ENCODE measurements at places on chromosomes 7 and 10.

- no peak for DNase-seq
Measured at GRCh38 chr7:84105586-84105985, 89.0 kb downstream of the SEMA3A start.

GRCh38 chr7:44678471-44679179 lies 70.0 kb upstream of the ZMIZ2 start:
- DNase-seq = peak; percentile 28

GRCh38 chr10:34075254-34075926 lies 739.7 kb downstream of the PARD3 start:
- DNase-seq = no peak

GRCh38 chr7:157579425-157579824 lies 242.6 kb downstream of the DNAJB6 start:
- DNase-seq = no peak

- no peak for DNase-seq
Measured at GRCh38 chr10:80163741-80164341, 31.3 kb downstream of the PLAC9 start.

DNA sequence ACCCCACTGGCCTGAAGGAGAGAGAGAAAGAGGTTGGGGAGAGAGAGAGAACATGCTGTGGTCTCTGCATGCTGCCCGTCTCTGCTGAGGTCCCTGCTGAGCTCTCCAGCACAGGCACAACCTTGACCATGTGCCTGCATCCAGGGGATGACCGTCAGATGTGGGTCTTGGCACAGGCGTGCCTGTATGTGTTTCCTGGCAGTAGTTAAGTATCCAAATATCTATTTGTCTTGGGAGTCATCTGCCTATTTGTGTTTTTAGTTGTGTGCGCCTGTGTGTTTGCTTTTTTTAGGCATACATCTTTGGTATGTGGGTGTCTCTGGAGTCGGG lies 1.9 kb upstream of the UNC5B start:
- DNase-seq = no peak

DNA sequence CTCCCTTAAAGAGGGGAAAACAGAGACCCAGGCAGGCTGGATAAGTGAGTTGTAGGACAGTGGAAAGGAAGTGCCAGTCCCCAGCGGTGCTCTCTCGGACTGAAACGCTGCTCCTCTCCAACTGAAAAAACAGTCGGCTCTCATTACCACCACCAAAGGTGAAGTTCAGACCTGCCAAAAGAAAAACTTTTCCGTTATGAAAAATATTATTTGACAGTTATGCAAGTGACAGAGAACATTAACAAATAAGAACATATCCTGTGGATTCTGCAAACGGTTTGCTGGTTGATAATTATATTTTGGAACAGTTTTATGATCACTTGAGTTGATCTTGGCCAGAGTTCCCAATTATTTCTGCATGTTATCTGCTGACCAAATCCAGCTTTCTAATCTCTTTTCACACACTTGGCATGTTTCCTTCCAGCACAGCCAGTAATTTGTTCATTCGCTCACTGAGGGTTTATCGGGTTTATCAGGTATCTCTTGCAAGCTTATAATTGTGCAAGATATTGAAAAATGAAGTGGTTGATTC lies 82.6 kb downstream of the PTPRE start:
- DNase-seq = no peak

- DNase-seq = no peak
Measured at GRCh38 chr7:75066521-75066920, 7.1 kb downstream of the RCC1L start.

DNA sequence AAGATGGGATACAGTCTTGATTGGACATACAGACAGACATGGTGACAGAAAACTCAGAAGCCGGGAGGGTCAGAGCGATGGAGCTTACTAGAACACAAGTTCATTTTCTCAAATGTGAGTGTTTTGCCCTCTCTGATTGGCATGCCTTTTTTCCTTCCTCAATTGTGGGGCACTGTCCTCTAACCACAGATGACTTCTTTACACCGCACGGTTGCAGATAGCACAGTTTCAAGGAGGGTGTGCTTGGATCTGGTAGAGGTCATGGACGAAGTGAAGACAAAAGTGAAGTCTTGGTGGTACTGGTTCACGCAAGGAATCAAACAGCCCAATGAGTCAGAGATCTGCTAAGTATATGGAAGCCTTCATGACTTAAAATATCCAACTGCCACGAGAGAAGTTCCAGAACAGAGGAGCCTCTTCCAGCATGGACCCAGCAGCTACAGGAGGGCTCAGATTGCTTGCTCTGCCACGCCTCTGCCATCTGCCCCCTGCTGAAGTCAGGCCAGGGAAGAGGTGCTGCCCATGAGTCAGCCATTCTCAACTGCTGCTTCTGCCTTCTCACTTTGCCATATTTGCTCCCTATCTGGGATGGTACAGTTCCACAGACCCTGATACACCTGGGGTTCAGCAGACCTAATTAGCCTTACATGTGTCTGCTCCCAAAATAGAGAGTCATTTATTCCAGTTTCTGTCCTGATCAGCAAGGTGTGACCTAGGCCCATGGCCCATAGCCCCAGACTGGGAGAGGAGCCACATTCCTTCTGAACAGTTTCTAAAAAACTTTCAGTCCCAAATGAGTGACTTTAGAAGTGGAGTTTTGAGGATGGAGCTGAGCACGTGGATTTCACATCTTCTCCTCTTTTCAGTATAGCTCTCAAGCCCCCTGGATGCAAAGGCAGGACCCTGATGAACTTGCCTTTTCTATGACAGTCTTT lies 413.8 kb downstream of the KCNMA1 start:
- peak; percentile 13 for DNase-seq

- DNase-seq = no peak
Measured at GRCh38 chr7:105894131-105894530, 17.7 kb upstream of the ATXN7L1 start.

- DNase-seq = peak; percentile 6
Measured at GRCh38 chr7:137801003-137801402, 45.8 kb downstream of the DGKI start.

DNA sequence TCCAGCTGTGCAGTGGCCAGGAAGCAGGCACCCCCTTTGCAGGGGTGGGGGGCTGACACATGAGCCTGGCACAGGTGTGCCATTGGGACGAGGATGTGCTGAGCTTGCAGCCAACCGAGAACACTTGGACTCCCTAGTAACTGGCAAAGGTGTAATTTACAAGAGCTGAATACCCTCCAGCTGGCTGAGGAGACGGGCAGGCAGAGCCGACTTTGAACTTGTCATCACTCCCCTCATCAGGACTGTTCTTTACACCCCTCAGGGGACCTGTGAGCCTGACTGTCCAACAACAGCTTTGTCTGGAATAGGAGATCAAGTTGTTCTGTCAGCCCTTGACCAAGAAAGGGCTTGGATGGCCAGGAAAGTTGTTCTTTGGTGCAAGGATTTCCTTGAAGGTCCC lies 61.2 kb downstream of the CDH23 start:
- no peak for DNase-seq

GRCh38 chr10:71432956-71433767 lies 36.4 kb downstream of the CDH23 start:
- no peak for DNase-seq

DNA sequence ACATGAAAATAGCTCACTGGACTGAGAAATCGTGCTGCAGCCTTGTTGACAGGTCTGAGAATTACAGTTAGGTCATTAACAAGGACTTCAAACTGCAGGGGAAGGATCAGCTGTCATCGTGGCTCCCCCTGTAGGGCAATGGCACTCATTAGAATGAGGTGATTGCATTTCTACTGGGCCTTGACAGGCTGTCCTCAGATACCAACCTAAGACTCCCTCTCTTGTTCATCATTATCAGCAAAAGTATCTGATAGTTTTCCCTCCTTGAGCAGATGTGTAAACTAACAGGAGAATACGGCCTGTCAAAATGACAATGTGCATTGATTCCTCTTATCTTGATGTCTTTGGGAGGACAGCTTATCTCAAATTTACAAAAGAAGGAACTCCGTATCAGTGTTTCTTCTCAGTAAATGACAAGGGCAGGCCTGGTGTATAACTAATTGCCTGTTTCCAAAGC lies 648.5 kb upstream of the LRRN3 start:
- DNase-seq = no peak

DNA sequence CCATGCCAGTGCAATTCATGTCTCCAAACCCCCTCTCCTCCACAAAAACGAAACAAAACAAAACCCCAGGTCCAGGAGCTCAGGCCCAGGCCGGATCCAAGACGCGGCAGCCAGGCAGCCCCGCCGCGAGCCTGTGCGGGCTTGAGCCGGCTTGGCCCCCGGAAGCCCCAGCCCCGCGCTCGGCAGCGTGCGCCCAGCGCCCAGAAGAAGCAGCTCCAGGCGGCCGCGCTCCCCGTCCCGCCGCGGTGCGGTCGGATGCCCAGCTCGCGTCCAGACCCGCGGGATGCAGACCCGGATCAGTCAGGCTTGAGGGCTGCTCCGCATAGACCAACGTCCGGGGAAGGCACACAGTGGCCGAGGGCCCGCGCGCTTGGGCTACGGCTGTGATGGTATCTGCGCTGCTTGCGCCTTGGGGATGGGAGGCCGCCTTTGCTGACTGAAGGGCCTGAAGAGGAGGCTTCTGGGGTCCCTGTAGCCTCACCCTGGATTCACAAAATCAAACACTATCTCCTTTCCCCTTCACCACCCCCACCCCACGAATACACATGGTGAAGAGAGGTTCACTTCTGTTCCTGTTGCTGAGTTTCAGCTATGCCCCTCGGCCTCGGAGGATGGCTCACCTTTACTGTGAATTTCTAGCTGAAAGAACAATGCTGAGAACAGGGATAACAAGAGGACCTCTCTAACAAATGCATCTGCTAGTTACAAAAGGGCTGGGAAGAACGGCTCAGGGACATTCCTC lies 79.9 kb upstream of the EN2 start:
- peak; percentile 29 for DNase-seq

- DNase-seq = no peak
Measured at GRCh38 chr10:28873540-28873939, 196.2 kb downstream of the BAMBI start.

- peak; percentile 42 for DNase-seq
Measured at GRCh38 chr10:112137154-112137987, 46.2 kb downstream of the GPAM start.

GRCh38 chr10:818010-818409 lies 113.5 kb downstream of the LARP4B start:
- no peak for DNase-seq

GRCh38 chr10:15738270-15738925 lies 18.7 kb upstream of the ITGA8 start:
- DNase-seq = no peak

GRCh38 chr7:13800694-13801448 lies 188.6 kb downstream of the ETV1 start:
- DNase-seq = no peak

Data from CD14-positive monocyte (primary cell).